ENCODE measurements at places on chromosomes 4 and X. TPM values are rescaled to one million over a fixed set of nuclear protein-coding genes. Genes with fewer than 3 reads are reported as not detected.

DNA sequence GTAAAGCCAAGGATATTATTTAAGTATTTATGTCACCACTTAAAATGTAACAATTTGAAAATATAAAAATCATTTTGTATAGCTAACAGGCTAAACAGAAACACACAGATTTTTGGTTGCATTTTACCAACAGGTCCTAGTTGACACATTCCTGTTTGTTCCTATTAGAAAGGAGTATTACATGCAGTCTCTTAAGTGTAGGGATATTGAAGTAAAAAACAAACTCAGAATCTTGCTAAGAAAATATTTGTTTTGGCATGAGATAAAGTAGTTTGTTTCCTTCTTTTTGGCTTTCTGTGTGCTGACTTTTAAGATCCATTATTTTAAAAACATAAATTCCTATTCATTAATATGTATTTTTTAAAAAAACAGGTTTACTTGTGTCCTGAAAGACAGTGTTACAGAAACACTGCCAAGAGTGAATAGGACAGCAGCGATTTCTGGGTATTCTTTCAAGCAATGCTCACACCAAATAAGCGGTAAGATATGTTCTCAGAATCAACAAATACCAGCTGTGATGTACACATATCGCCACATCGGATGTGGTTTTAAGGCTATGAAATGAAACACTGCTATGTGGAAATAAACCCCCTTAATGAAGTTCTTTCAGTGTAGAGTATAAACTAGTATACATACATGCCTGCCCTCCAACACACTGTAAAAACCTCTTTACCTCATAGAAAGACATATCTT is 6.9 kb downstream of the F11 start:
- DNase-seq: no peak

DNA sequence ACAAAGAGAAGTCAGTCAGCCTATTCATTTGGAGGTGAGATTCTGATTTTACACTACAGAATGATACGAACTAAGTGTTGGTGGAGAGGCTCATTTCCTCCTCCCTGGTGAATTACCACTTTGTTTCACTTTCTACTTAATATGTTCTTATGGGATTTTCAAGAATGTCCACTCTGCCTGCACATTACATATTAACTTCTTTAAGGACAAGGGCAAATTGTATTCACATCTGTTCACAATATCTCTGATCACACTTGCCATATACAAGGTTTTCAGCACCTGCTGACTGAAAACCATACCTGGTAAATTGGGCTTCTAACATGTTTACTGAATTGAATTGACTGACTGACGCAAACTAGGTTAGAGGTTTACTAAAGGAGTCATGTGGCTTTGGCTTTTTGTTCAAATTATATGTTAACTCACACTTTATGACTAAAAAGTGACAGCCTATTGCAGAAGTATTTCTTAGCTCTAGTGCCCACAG is 188.4 kb upstream of the MBNL3 start:
- DNase-seq: no peak

GRCh38 chr4:89307446-89308160 is at the start of gene GPRIN3:
GPRIN3 (minus strand) TSS chr4:89307800; CDS start chr4:89250110, 57,690 bp downstream.
- no peak for DNase-seq

DNA sequence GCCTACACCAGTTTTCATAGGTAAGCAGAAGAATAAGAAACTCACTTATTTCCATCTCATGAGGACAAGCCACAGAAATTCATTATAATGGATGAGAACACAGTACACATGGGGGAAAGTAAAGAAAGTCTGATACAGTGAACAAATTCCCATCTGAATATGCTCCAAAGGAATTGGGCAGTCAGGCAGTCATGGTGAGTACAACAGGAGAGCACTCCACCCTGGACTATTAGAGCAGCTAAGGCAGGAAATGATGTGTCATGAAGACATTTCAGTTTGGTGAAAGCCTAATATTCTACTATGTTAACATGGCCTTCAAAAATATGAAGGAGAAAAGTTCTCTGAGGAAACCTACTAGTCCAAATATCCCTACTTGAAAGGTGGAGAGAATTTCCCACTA is 92.0 kb upstream of the PRDX4 start:
- no peak for DNase-seq

DNA sequence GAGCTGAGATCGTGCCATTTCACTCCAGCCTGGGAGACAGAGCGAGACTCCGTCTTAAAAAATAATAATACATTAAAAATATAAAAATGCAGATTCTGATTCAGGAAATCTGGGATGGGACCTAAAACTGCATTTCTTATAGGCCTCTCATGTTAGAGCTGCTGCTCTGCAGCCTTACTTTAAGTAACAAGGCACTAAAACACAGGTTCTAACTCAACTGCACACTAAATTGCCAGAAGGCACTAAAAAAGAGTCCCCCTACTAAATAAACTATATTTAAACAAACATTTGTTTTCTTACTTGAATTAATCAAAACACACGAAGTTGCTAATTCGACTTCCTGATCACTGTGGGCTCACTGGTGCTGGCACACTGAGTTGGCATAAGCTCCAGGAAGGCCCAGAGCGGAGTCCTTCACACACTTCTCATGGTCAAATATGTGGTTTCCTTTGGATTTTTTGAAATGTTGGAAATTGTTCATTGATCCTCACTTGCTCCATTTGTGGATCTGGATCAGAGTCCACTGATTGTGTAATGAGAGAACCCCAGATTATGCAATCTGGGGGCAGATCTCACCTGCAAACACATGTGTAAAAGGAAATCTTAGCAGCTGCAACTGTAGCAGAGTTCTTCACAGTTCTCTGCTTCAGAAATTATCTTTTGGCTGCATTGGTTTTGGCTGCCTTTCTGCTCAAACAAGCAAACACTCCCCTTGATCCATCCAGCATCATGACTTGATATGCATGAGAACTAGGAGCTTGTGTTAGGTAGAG is 59.3 kb downstream of the AFF1 start:
- DNase-seq: no peak

- DNase-seq: no peak
Measured at GRCh38 chr4:33395731-33396485, 2675.7 kb downstream of the PCDH7 start.

GRCh38 chr4:176856421-176856820 is 63.7 kb upstream of the VEGFC start:
- DNase-seq: no peak

- DNase-seq: no peak
Measured at GRCh38 chr4:165288639-165289422, 38.6 kb upstream of the MSMO1 start.

DNA sequence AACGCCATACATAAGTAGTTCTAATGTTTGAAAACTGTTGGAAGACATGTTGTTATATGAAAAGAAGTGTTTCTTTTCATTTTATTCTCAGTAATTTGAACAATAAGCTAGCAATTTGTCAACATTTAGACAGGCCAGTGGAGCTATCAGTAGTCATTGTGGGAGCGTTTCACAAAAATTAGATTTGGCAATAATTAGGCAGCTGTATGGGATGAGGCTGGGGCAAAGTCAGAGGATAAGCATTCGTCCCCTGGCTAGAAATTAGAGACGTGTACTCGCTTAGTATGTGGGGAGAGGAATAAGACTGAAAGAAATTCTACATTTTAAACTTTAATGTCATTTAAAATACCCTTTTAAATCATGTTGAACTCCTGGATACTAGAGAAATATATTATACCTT is 70.6 kb downstream of the TMEM144 start:
- DNase-seq: no peak

DNA sequence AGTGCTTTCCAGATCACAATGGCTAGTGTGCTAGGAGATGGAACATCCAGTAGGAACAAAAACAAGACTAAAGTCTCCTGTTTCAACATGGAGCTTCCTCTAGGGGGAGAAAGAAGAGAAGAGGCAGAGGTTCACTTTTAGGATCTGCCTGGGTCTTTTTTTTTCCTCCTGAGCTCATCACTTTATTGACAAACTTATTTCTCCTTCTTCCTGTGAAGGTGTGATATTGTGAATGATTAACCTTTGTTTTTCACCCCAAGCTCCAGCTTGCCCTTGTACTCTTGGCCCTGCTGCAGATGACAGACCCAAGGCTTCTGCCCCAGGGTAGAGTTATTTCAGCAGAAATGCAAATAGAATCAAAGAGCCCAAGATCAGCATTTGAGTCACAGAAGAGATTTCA is 13.5 kb downstream of the PAGE4 start:
- DNase-seq: no peak

SYAP1 gene
- polyA plus RNA-seq: 33.7 TPM

MAGEA11 gene
- polyA plus RNA-seq: not detected

Data from right renal pelvis (tissue), 4 donors.